ENCODE measurements at places on chromosomes 2 and 18.

DNA sequence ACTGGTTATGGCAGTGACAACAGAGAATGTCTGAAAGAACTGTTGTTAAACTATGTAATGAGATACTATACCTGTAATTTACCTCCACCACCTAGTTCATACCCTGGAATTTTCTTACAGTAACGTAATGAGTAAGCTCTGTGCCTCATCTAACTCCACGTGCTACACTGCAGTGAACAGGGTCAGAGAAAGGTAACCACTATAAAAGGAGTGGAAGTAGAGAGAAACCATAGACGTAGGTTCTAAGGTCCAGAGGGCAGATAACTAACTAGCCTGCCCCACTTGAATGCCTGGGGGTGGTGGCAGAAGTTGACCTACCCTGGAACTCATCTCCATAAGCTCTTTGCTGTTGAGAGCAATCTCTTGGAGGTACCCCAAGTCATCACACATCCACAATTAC is 32.0 kb upstream of the B4GALT6 start:
- no peak for DNase-seq

GRCh38 chr2:102101849-102102635 is 40.5 kb upstream of the IL1R1 start:
- DNase-seq: no peak

GRCh38 chr2:33321236-33321771 is 155.1 kb upstream of the RASGRP3 start:
- DNase-seq: no peak

DNA sequence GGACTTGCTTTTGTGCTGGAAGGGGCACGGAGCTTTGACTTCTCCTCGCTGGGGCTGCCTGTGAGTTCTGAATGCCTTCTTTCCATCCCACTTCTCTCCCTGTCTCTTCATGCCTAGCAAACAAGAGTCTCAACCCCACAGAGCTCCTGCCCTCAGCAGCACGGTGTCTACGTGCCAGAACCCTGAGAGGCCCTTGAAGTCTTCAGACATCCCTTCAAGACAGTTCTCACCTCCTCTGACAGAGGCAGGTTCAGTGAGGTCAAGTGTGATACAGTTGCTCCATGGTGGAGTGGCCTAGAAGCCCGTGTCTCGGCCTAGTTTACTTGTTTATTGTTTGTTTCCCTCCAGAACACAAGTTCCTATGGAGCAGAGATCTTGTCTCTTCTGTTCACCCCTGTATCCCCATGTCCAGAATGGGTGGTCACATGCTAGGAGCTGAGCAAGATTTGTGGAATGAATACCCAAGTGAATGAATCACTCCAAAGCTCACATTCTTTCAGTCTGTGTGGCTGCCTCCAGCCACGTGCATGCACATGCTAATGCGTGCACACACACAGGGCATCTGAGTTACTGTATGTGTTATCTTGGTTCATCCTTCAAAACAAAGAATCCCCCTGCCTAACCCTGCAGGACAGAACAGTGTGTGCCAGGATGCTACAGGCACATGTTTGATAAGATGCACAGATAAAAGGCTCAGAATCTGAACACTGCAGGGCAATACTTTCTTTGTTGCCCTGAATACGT is 391.6 kb downstream of the NBAS start:
- DNase-seq: no peak

DNA sequence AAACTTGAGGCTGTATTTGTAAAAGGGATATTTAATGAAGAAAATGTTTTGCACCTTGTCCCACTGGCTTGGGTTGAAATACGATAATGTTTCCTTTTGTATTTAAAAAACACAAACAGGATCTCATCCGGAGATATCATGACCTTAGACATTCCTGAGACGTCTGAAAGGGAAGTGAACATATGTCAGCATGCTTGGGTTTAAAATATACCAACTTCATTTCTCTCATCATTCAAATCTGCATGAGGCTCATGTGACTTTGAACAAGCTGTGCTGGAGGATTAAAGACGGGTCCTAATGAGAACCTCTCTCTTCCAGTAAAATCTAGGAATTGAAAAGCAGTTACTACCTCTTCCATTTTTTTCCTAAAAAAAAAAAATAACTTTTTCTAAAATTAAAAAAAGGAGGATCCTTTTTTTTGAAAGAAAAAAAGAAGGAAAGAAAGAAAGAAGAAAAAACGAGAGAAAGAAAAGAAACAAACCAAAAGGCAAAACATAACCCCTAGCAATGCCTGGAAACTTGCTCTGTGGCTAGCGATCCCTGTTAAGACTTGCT is 106.8 kb upstream of the ZFP36L2 start:
- DNase-seq: no peak

DNA sequence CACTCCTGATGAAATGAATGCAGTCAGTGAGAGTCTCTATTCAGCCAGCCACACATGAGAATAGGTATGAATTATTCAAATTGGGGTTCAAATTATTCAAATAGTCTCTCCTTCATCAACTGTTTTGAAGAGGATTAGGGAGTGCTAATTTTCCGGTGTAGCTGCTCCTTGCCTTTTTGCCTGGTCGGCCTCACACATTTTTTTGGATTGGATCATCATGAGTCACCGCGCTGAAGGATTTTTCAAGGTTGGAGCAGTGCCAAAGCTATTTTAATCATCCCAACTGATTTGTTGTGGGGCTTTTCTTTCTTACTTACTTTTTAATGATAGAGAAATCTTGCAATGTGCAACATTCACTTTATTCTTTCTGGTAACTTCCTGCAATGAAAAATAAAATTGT is 2.4 kb upstream of the DTNA start:
- DNase-seq: no peak

DNA sequence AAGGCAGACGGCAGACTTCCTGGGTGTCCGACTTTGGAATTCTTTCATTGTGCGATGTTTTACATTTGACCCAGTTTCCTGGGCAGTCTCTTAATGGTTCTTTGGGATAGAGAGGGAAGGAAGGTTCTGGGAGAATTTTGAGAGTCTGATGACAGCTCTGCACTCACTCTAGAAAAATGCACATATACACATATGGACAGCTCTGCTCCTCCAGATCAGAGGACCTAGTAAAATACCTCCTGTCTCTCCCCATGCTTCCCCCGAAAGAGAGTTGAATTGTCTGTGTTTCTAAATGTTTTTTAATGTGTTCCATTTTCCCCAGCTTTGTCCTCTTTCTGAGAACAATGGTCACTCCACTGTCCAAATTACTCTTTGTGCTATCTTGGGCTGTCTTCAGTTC is 102.0 kb upstream of the CXCR4 start:
- no peak for DNase-seq

GRCh38 chr2:36399050-36399449 is 43.5 kb downstream of the CRIM1 start:
- DNase-seq: no peak

DNA sequence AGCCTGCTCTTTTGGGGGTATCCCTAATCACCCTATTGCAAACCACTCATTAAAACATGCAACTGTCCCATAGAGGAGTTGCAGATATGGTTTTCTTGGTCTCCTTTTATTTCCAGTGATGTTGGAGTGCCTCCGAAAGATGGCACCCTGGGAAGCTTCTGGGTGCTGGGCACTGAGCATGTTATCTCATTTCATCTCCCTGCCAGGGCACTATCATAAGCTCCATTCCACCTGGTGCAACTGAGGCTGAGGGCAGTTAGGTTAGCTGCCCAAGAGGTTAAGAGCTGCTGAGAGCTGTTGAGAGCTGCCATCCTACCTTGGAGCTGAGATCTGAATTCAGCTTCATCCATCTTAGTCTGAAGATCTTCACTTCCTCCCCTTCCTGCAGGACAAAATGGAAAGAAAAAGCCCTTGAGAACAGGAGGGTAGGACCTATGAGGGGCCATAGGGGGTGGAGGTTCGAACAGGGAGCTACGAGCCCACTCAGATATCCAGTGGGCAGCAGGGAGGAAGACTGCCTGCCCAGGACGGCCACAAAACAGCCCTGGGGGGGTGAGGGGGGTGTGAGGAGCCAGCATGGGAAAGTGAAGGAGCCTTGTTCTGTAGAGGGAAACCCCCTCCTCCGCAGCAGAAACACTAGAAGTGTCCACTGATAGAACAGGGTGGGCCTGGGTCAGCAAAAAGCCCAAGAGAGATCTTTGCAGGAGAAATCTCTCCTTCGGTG is 202.5 kb downstream of the ZFP36L2 start:
- DNase-seq: no peak

- no peak for DNase-seq
These were observed 610.8 kb downstream of the EPHA4 start for GRCh38 chr2:220961143-220961860.

DNA sequence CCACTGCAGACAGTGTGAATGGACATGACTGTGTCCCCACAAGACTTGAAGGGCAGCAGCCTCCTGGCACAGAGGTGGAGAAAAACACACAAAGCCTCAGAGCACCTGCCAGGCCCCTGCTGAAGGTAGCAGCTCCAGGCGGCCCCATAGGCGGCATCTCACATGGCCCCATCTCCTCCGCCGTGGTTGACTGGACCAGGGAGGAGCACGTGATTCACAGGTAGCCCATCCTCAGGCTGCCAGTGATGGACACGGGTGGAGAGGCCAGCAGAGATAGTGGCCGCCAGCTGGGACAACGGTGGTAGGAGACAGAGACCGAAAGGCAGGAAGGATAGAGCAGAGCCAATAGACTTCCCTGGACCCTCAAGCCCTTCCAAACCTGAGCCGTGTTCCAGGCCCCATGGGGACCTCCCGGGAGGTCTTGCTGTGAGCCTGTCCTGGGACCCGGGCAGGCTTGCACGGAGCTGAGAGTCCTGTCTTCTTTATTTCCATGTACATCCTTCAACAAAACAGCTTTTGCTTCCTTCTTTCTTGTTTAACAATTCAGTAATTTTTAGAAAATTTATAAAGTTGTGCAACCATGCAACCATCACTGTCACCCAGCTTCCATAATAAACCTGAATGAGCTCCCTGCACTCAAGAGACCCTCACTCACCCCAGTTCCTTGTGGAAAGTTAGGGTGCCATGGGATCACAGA is 26.9 kb downstream of the GPR55 start:
- no peak for DNase-seq

GRCh38 chr2:177595126-177595845 is 202.7 kb downstream of the AGPS start:
- DNase-seq: no peak

DNA sequence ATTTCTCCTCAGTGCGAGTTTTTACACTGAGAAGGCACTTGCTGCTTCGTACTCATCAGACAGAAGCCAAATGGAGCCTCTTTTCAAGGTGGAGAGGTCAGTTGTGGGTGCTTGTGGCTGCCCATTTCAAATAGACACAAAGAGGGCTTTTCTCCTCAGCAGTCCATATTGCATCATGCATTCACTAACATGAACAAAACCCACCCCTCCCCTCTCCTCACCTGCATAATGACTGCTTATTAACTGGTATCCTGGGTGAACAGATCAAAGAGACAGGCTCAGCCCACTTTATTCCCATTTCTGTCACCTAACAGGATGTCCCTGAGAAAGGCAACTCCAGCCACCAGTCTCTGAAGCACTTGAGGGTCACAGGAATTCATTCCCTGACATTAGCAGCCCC is 28.9 kb downstream of the KLF7 start:
- DNase-seq: no peak

DNA sequence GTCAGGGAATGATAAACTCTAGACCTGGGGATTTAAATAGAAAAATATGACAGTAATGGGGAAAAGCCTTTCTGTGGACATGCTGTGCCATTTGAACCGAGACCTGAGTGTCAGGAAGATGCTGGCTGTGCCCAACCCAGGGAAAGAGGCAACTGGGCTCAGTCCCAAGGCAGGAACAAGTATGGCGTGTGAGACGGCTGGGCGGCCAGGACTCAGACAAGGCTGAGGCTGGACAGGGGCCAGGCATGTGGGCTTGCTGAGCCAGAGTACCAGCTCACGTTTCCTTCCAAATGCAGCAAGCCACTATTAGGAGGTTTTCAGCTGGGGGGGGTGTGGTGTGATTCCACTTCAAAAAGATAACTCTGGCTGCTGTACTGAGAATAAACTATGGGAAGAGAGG is 92.4 kb downstream of the INPP5D start:
- DNase-seq: no peak

DNA sequence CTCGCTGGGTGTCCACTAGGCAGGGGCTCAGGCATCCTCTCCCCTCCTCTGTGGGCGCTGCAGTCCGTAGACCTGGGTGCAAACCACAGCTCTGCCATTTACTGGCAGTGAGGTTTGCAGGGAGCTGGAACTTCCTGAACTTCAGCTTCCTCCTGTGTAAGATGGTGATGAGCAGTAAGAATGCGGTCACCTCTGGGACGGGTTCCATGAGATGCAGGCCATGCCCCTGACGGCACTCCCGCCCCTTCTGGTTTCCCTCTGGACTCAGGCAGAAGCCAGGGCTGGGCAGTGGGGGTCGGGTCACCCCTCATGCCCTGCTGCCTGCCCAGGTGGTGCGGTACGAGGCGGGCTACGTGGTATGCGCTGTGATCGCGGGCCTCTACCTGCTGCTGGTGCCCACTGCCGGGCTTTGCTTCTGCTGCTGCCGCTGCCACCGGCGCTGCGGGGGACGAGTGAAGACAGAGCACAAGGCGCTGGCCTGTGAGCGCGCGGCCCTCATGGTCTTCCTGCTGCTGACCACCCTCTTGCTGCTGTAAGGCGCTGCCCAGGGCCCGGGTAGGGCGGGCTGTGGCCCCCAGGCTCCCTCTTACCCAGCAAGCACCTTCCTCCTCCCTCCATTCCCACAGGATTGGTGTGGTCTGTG is 1.5 kb downstream of the PROM2 start:
- DNase-seq: no peak
